HAP-1 (cell line): ENCODE measurements at places on chromosomes 4 and X.

DNA sequence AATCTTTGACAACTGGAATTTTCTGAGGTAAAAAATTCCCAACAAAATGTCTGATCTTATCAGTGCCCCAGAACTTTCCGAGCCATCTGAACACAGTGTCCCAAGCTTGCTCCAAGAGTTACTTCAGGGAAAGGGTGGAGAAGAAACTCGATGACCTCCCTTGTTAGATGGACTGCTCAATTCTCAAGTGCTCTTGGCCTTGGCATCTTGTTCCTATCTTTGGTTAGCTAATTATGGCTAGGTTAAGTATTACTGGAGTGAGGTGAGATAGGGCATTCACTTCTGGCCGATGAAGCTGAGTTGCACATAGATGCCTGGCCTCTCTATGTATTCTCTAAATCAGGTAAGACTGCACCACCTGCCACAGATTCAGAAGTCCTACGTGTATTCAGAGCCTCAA lies 9.1 kb upstream of the S100G start:
- no peak for DNase-seq

DNA sequence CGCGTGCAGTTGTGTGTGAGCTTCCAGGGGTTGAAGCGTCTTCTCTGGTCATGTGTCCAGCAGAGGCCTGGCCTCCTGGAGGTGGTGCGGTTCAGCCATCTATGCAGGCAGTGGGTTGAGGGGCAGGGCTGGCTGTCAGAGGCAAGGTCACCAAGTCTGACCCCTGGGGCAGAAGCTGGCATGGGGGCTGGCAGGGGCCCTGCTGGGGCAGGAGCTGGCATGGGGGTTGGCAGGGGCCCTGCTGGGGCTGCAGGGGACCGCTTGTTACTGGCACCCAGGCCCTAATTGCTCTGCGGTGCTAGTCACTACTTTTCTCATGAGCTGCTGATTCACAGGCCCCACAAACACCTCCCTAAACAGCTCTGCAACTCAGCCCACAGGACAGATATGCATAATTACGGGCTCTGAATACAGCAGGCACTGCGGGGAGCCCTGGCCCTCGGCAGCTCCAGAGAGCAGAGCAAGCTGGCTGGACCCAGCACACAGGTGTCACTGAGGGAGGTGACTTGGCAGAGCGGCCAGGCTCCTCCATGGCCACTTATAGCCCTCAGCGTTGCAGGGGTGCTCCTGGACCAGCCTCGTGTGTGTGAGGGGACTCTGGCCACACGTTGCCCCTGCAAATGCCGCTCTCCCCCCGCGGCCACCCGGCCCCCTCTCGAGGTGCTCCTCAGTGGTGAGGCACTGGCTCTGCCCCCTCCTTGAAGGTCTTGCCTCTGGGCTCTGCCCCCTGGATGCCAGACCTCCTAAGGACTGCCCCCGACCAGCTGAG lies 32.7 kb downstream of the CPLX1 start:
- no peak for DNase-seq

DNA sequence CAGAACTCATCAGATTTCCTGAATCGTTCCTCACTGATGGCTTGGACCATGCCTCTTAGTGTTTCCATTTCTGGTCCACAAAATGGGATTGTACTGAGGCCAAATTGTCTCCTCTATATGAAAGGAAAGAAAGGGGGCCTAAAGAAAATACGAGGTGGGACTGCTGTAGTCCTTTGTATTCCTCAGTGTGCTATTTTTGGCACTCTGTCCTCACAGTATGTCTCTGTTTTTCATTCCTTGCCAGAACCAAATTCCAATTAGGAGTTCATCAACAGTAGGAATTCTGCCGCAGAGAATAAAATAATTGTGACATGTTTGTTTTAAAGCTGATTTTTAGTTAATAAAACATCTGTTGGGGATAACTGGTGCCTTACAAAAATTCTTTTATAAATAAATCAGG lies 515.7 kb downstream of the SMARCA1 start:
- DNase-seq: no peak

DNA sequence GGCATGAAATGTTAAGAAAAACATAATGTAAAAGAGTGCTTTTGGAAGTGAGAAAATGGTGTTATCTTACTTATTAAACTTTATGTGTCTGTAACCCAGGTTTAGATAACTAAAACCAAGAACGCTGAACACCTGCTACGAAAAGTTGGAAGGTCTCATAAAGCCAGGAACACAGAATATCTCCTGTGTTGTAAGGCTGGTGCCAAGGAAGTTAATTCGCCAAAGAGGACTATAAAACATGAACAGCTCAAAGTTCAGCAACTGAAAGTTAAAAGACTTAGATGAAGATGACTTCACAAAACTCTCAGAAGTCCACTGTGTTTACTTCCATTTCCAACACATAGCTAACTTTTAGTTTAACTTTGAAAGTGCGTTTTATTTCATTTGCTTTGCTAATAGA lies 54.3 kb downstream of the GPRIN3 start:
- DNase-seq: no peak

DNA sequence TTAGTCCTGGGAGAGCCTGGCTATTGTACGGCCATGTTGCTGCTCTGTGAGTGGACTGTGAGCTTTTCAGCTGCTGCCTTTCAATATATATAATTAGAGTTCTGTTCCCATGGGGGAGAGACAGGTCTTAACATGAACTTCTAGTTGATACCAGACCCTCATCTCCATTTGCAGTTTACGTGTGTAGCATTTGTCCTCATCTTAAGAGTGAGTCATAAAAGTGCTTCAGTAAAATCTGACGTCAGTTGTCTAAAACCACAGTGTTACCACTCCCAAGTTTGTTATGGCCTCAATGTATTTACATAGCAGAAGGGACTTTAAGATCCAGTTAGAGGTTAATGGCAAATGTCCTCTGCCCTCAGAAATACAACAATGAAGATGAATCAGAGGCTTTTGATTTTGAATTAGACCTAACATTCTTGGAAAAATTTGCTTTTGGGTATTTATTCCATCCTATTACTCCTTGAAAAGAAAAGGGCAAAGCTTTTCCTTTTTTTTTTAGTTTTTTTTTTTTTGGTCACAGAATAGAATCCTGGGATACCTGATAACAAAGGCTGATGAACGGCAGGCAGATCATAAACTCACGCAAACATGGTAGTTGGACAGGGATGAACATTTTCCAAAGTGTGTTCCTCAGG lies 38.6 kb downstream of the PHOX2B start:
- DNase-seq: peak; percentile 73

GRCh38 chrX:100643956-100644860 lies at the start of gene SRPX2:
Gene SRPX2 (plus strand): TSS chrX:100644199. CDS start chrX:100646323, 2,124 bp downstream.
- DNase-seq: peak; percentile 56

DNA sequence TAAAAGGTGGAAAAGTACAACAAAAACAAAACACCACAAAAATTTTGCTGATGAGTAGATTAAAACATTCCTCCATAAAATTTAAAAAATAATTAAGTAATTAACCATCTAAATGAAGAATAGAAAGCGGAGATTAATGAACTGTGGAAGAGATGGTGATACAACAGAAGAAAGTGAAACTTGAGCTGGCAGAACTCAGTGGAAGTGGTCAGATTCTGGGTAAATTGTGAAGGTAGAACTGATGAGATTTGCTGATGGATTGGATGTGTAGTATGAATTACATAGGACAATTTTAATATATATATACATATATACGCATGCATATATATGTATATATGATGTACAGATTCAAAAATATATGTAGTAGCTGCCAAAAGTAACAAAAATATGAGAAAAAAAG lies 73.9 kb downstream of the AMOT start:
- no peak for DNase-seq

- no peak for DNase-seq
These were observed 22.8 kb downstream of the GPAT3 start for GRCh38 chr4:83558680-83559079.

DNA sequence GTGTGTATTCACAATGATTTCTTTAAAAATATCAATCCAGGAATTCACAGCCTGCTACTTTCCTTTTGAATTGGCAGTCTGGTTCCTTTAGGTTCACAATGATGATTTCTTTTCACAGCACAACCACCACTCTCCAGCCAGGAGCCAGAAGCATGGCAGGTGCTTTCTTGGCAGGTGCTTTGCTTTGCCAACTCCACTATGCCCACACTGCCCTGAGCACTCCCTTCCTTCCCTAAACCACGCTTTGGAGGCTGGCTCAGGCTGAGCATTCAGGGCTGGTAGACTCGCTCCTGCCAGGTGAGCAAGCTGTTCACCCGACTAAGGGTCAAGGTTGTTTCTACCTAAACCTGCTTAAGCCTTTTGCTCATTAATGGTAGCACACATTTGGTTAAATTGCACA lies 184.5 kb downstream of the SH3KBP1 start:
- DNase-seq: no peak

GRCh38 chr4:186624951-186625350 lies 69.6 kb upstream of the MTNR1A start:
- DNase-seq: peak; percentile 84

- peak; percentile 36 for DNase-seq
These were observed 16.2 kb upstream of the ZCCHC12 start for GRCh38 chrX:118807151-118808017.

DNA sequence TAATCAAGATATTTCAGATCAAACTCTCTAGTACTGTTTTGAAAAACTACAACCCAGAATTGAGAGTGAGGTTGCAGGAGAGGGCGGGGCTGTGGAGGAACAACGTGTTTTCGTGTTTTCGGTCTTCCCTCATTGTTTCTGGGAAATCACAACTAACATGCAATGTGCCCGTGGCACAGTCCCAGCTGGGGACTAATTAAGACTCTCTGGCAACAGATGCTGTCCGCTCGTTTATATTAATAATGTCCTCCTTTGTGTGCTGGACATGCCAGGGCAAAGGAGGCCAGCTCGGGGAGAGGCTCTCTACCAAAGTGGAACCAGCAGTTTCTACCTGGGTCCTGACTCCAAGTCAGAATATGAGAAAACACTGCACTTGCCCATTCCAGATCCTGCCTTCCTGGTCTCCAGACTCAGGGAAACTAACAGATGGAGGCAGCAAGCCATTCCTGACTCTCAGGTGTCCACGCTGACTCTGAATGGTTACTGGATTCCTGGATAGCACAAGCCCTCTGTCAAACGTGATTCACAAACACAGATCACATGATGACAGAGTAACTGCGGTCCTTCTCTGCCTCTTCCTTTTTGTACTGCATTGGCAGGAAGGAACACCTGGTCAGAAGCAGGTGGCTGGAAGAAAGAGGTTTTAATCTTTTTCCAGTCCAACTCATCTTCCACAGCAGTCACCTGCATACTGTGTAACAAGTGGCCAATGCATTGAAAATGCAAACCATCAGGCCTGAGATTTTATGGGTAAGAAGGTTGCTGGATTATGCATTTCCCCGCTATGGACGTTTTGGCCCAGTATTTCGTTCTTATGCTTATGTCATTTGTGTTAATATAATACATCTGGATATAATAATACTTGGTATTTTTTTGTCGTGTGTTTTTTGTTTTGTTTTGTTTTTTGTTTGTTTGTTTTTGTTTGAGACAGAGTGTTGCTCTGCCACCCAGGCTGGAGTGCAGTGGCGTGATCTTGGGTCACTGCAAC lies 65.0 kb downstream of the COQ2 start:
- no peak for DNase-seq
